ENCODE measurements at places on chromosomes 3 and 15. TPM values are rescaled to one million over a fixed set of nuclear protein-coding genes. Genes with fewer than 3 reads are reported as not detected.

- no peaks in the 10 kb centered on the region for H3K36me3 ChIP-seq
- no peaks in the 10 kb centered on the region for H3K27me3 ChIP-seq
- no peak overlapping the region for H3K4me3 ChIP-seq
- no peak for DNase-seq
- no peak overlapping the region for H3K27ac ChIP-seq
These were observed 174.7 kb upstream of the CNTN3 start for GRCh38 chr3:74789111-74789510.

- DNase-seq, result no peak
- H3K4me1 ChIP-seq, result no peaks in the 10 kb centered on the region
- H3K36me3 ChIP-seq, result no peaks in the 10 kb centered on the region
- no peaks in the 10 kb centered on the region for H3K27me3 ChIP-seq
- no peak overlapping the region for H3K4me3 ChIP-seq
These were observed 120.7 kb downstream of the VGLL4 start for GRCh38 chr3:11522953-11523571.

SPTBN5 gene
- total RNA-seq, result 4.4 TPM

- no peaks in the 10 kb centered on the region for H3K36me3 ChIP-seq
- H3K27me3 ChIP-seq, result no peaks in the 10 kb centered on the region
- H3K4me1 ChIP-seq, result peaks cover 18% of the 10 kb centered on the region
These were observed 66.6 kb downstream of the USF3 start for GRCh38 chr3:113629584-113630421.

DNA sequence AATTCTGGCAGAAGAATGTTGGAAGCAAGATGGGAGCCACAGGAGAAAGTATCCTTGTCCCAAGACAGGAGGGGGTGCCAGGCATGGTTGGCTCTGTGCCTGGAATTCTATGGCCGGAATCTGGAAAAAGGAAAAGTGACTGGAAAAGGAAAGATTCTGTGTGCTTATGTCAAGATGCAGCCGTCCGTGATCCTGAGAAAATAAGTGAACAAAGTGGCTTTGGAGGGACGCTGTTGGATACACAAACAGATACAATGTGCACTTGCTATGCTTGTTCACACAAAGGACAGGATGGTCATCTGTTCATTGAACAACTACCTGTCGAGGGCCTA is 28.5 kb upstream of the MUC20 start:
- H3K27me3 ChIP-seq, result no peaks in the 10 kb centered on the region
- no peak for DNase-seq
- peaks cover 3% of the 10 kb centered on the region for H3K4me1 ChIP-seq
- peaks cover 4% of the 10 kb centered on the region for H3K36me3 ChIP-seq
- H3K27ac ChIP-seq, result no peak overlapping the region
- H3K4me3 ChIP-seq, result no peak overlapping the region
